ENCODE measurements at places on chromosomes 4 and X.

DNA sequence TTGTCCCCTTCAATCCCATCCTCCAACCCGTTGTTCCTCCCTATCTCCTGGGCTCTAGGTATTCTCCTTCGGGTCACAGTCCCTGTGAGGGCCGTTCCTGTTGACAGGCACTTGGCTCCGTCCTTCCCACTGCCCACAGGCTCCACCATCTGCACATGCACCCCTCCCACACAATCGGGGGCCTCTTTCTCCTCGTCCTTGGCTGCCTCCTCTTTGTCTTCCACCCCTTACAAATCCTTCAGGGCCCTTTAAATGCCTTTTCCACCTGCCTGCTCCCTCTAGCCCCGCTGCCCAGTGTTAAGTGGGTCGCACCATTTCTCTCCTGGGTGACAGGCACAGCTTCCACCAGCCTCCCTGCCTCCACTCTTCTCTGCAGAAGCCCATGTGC is 2.7 kb upstream of the AVPR2 start:
- no peak for DNase-seq

GRCh38 chrX:110691446-110691845 is 104.2 kb downstream of the CHRDL1 start:
- no peak for DNase-seq

GRCh38 chr4:176436293-176436973 is 116.7 kb downstream of the SPCS3 start:
- DNase-seq, result no peak

DNA sequence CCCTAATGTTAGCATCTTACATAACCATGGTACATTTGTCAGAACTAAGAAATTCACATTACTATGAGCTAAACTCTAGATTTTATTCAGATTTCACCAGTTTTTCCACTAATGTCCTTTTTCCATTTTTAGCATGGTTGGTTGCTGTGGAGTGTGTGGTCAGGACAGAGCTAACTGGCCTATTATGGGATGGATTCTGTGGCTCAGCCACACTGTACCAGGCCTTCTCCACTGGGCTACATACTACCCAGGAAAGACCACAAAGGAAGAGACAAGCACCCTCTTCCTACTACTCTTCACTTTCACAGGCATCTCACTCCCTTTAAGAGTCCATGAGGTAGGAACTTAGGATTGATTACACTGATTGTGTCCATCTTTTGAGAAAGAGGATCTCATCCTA is 67.4 kb downstream of the ZNF827 start:
- DNase-seq, result no peak

- DNase-seq, result no peak
These were observed 55.2 kb downstream of the MAGEC2 start for GRCh38 chrX:142149919-142150318.

GRCh38 chrX:107787827-107788226 is 10.3 kb downstream of the NCBP2L start:
- DNase-seq, result no peak

GRCh38 chrX:119757979-119758730 is at the start of gene SOWAHD:
SOWAHD (plus strand) TSS chrX:119758588; CDS start chrX:119758668, 80 bp downstream.
- DNase-seq, result no peak

- DNase-seq, result no peak
These were observed 13.3 kb downstream of the YIPF7 start for GRCh38 chr4:44638091-44638490.

- no peak for DNase-seq
These were observed 15.1 kb upstream of the EXOC1 start for GRCh38 chr4:55838356-55838755.

DNA sequence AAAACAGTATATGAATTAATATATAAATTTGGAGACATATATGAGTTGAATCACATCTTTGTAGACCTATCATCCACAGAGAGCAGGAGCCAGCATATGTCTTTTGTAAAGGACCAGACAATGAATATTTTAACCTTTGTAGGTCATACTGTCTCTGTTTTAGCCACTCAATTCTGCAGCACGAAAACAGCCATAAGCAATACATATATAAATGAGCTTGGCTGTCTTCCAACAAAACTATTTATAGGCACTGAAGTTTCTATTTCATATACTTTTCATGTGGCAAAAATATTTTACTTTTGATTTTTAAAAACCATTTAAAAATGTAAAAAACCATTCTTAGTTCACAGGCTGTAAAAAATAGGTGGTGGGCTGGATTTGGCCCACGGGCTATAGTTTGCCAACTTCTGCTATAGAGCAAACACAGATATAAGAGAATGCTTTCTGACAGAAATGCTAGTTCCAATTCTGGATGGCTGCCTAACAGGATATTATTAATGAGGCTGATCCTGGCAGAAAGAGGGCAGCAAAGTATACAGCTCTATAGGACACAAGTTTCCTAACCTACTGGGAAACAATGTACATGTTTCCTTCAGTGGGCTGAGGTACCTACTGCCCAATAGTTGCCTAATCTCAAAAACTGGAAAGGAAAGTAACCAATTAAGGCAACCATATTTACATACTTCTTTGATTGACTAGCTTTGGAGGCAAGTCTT is 58.1 kb upstream of the UCP1 start:
- DNase-seq, result no peak

DNA sequence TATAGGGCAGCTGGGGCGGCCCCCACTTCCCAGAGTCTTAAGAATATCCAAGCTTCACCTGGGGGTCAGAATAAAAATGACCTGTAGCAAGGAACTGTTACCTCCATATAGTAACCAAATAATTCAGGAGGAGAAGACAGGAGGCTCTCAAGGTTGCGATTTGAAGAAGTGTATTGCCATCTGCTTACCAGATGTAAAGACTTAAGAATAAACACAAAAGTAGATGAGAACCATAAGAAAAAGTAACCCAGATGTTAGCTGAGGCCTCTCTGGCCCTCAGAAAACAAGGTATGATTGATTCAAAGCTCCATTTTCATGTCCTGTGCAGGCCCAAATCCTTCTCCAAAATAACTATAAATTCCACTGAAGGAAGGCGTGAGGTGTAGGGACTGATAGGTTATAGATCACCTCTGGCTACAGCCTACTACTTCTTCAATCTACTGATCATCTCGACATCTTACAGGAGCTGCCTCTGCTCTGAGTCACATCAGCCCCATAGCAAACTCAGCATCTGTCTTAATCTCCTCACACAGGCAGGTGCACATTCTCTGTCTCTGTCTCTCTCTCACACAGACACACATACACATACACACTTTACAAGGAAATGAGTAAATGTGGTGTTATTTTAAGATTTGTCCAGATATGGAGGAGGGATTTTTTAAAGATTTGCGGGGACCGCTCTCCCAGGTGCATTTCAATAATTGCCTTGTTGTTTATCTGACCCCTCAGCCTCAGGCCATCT is 193.9 kb upstream of the EDNRA start:
- no peak for DNase-seq

- DNase-seq, result no peak
These were observed 848.6 kb upstream of the PABPC4L start for GRCh38 chr4:135050086-135050717.

DNA sequence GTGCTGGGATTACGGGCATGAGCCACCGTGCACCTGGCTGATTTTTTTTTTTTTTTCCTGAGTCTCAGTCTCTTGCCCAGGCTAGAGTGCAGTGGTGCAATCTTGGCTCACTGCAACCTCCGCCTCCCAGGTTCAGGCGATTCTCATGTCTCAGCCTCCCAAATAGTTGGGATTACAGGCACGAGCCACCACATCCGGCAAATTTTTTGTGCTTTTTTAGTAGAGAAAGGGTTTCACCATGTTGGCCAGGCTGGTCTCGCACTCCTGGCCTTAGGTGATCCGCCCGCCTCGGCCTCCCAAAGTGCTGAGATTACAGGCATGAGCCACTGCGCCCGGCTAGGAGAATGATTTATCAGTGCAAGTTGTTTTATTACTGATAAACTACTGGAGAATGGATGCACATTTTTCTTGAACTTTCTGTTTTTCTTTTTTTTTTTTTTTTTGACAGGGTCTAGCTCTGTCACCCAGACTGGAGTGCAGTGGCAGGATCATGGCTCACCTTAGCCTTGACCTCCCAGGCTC is 39.7 kb upstream of the DHRSX start:
- no peak for DNase-seq

- no peak for DNase-seq
These were observed 39.5 kb downstream of the WDR13 start for GRCh38 chrX:48636776-48637175.

DNA sequence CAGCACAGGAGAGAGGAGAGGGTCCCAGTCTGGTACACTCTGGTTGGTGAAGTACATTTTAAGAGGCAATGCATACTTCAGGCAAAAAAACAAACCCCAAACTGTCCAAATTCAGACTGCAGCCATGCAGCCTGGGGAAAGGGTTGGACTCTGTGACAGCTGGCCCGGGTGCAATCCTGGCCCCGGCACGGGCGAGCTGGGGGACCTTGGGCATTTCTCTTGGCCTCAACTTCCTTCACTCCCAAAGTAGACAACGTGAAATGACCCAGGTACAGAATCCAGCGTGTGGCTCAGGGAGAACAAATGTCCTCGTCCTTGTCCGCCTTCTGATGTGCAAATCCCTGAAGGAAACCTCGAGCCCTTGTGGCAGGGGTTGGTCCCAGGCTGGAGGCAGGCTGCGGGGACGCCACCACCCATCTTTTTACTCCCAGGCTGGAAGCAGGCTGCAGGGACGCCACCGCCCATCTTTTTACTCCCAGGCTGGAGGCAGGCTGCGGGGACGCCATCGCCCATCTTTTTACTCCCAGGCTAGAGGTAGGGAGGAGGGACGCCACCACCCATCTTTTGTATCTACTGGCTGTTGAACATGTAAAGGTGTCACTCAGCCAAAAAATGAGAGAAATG is 62.3 kb downstream of the ACOX3 start:
- DNase-seq, result no peak

DNA sequence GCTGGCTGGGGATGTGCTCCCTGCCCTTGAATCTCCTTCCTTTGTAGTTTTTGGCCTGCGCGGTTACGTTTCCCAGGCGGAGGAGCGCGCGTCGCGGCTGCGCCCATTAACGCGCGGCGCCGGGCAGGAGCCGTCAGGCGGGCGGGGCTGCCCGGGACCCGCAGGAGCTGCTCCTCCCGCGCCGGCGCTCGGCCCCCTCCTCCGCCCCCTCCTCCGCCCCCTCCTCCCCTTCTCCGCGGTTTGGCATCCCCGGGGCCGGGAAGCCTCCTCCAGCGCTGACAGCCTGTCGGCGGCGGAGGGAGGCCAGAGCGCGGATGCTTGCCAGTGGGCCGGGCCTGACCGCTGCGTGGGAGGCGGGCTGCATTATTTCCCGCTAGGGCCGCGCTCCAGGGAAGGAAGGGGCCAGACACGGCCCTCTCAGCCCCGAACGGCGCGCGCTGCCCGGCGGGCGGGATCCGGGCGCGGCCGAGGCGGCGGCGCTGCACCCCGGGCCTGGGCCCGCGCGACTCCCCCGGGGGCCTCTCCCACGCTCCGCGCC is at the start of gene DCLK2:
TSS of gene DCLK2 (plus strand) at position 405 of the 538 bp plus-strand sequence. CDS start 583 bp downstream, outside the sequence.
- DNase-seq, result peak; percentile 74

DNA sequence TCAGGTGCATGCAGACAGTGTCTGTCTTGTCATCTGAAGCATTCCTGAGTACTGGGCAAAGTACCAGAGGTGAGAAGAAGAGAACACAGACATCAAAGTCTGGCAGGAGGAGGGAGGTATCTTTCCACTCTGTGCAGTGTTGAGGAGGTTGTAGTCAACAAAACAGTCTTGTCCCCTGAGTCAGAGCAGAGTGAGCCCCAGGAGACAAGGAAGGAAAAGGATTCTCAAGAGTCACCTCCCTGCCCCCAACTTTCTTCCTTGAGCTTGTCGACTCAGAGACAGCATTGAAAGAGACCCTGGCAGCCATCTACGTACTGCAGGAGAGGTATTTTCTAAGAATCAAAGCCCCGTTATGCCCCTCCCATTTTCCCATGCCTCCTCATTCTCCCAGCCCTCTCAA is 4.4 kb upstream of the SRPX start:
- no peak for DNase-seq

GRCh38 chr4:108237693-108238092 is 69.0 kb upstream of the LEF1 start:
- DNase-seq, result no peak

DNA sequence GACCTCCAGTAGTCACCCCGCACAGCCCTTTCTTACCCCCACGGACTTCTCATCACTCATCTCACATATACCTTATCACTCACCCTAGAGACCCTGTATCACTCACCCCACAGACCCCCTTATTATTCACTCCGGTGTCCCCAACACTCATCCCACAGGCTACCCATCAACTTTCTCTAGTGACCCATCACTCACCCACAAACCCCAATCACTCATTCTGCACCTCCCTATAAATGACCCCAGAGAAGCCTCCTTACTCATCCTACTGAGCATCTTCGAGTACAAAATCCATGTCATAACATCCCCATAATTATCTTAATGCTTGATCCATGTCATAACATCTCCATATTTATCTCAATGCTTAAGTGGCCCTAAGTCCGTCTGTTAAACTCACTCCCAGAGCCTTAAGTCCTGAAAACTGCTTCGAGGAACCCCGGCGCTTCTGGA is 934 bp downstream of the ZNF41 start:
- DNase-seq, result no peak

All from NCI-H1694 treated with DMSO at 0.1 percent for 48 hours (cell line).